Cardiac septum (tissue), 1 donor: ENCODE measurements at places on chromosomes 2 and 18. TPM values are rescaled to one million over a fixed set of nuclear protein-coding genes. Genes with fewer than 3 reads are reported as not detected.

Gene IL1R2
- total RNA-seq: 1.0 TPM

Gene TBR1
- 0.05 TPM for total RNA-seq

Gene GALNT14
- 0.48 TPM for total RNA-seq

Gene ACMSD
- total RNA-seq: not detected

Gene EDAR
- not detected for total RNA-seq

Gene PCGF1
- total RNA-seq: 11.4 TPM

Gene TMEM169
- total RNA-seq: 0.22 TPM

Gene POTEC
- not detected for total RNA-seq

Gene TEX44
- total RNA-seq: not detected

Gene HOXD8
- total RNA-seq: 1.1 TPM

Gene NT5DC4
- not detected for total RNA-seq

Gene ACVR1C
- total RNA-seq: 0.59 TPM

Gene EML6
- total RNA-seq: 0.83 TPM

Gene UCN
- 2.1 TPM for total RNA-seq

Gene OTOS
- not detected for total RNA-seq

Gene C18orf32
- total RNA-seq: 65.2 TPM

Gene TMEM247
- not detected for total RNA-seq

Gene SNED1
- total RNA-seq: 9.7 TPM

Gene FAM168B
- 90.3 TPM for total RNA-seq

Gene FBXO15
- total RNA-seq: 0.51 TPM

Gene IL37
- total RNA-seq: not detected

Gene INSIG2
- total RNA-seq: 14.0 TPM

Gene STAT4
- total RNA-seq: 37.8 TPM

Gene GULP1
- 5.1 TPM for total RNA-seq

Gene PIEZO2
- total RNA-seq: 0.46 TPM

Gene CYTIP
- 2.5 TPM for total RNA-seq

Gene PLEK
- total RNA-seq: 3.7 TPM

Gene ANO7
- 3.4 TPM for total RNA-seq

Gene PASK
- 2.2 TPM for total RNA-seq

Gene MC5R
- total RNA-seq: not detected

Gene IL1F10
- total RNA-seq: not detected

Gene SCG2
- total RNA-seq: 0.97 TPM

Gene LYPD1
- total RNA-seq: 3.3 TPM

Gene UNC80
- total RNA-seq: 2.1 TPM

Gene ELOA2
- total RNA-seq: not detected

Gene GLB1L
- 2.0 TPM for total RNA-seq

Gene IL36B
- total RNA-seq: not detected

Gene TMEM127
- total RNA-seq: 92.7 TPM

Gene RNF125
- 1.5 TPM for total RNA-seq

Gene IGFBP5
- 191 TPM for total RNA-seq

Gene REEP1
- total RNA-seq: 21.7 TPM

Gene NEU4
- total RNA-seq: not detected

Gene SERPINB13
- not detected for total RNA-seq

Gene PRKAG3
- total RNA-seq: 0.13 TPM
